DMS53 (cell line): ENCODE measurements at places on chromosomes 4 and X.

DNA sequence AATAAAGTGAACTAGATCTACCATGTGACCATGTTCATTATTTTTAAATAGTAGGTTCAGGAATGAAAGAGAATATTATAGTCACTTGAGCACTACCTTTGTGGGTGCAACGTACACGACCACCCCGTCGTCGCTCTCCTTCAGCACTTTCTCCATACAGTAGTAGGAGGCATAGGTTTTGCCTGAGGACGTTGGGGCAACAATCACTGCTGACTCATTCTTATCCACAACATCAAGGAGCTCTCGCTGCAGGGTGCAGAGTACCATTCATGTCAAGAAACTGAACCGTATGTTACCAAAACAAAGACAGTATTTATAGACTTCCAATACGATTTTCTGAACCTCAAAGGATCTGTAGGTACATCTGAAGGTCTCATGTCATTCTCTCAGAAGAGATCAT lies 44.7 kb downstream of the DDX60 start:
- no peak for DNase-seq

- DNase-seq = no peak
These were observed 11.0 kb downstream of the EREG start for GRCh38 chr4:74375824-74376426.

GRCh38 chrX:131816551-131817136 lies 206.5 kb upstream of the STK26 start:
- DNase-seq = no peak

GRCh38 chr4:159871141-159871540 lies 768.3 kb downstream of the RAPGEF2 start:
- DNase-seq = no peak

GRCh38 chrX:16096141-16096540 lies 27.2 kb upstream of the GRPR start:
- no peak for DNase-seq

DNA sequence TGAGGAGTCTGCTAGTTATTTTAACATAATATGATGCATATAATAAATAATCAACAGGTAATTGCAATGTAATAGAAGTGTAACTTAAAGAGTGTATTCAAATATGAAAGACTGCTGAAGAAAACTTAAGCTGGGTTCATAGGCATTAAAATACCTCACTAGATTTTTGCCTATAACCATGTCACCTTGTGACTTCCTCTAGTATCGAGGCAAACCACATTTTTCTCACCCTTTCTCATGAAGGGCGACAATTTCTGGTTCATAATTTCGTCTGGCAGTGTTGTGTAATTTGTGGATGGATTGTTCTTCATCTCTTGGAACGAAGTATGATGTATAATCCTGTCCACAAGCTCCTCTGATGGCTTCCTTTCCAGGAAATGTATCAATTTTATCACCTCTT lies 16.0 kb downstream of the SULT1E1 start:
- no peak for DNase-seq

DNA sequence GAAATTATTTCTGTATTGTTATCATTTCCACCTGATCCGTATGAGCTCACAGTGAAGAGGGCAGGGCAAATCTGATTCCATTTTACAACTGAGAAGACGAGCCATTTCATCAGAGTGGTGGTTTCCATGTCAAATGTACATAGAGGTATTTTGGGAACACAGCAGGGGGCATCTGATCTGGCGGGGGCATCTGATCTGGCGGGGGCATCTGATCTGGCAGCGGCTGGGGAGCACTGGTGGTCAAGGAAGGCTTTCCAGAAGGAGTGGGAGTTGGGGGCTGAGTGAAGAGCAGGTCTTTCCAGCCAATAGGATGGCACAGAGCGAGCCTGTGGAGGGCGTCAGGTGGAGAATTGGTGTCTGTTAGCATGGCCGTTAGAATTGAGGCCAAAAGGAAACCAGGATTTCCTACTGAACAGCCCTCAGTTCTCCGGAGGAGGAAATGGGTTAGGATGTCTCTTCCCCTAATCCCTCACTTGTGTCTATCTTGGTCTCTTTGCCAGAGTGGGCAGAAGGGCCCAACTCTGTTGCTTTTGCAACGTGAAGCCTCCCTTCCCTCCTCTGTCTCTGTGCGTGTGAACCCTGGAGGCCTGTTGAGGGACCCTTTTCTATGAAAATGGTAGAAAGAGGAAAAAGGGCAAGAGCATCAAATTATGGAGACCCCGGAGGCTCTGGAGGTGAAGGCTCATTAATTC lies 41.3 kb downstream of the RHOH start:
- no peak for DNase-seq

- DNase-seq = no peak
These were observed 203.6 kb upstream of the MAMLD1 start for GRCh38 chrX:150159537-150159936.

- DNase-seq = no peak
These were observed 207.8 kb downstream of the ANTXR2 start for GRCh38 chr4:79865201-79865597.

DNA sequence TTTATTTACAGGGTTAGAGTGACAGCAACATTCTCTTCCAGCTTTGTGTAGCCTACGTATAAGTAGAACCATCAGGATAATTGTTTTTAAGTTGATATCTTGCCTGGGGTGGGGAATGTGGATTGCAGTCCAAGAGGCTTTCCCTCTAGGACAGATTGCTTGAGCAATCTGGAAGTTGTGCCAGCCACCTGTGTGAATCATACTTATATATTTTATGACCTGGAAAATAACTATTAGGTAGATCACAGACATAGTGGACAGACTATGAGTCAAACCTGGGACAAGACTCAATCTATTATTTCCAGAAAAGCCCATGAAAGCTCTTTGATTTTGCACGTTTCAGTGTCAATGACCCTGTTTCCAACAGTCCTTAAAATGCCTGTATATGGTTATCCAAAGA lies 98.9 kb downstream of the TLL1 start:
- no peak for DNase-seq

- no peak for DNase-seq
These were observed 380.5 kb upstream of the IGFBP7 start for GRCh38 chr4:57490520-57491255.

GRCh38 chr4:103099691-103100392 lies at the start of gene BDH2:
BDH2 (minus strand) TSS chr4:103099834; CDS start chr4:103096254, 3,580 bp downstream.
- DNase-seq = peak; percentile 88

- no peak for DNase-seq
These were observed 1811.2 kb upstream of the PCDH10 start for GRCh38 chr4:131337936-131338335.

- DNase-seq = no peak
These were observed 125.0 kb downstream of the ARHGAP6 start for GRCh38 chrX:11540532-11541377.

- no peak for DNase-seq
These were observed 22.1 kb downstream of the UBE2K start for GRCh38 chr4:39719804-39720580.

DNA sequence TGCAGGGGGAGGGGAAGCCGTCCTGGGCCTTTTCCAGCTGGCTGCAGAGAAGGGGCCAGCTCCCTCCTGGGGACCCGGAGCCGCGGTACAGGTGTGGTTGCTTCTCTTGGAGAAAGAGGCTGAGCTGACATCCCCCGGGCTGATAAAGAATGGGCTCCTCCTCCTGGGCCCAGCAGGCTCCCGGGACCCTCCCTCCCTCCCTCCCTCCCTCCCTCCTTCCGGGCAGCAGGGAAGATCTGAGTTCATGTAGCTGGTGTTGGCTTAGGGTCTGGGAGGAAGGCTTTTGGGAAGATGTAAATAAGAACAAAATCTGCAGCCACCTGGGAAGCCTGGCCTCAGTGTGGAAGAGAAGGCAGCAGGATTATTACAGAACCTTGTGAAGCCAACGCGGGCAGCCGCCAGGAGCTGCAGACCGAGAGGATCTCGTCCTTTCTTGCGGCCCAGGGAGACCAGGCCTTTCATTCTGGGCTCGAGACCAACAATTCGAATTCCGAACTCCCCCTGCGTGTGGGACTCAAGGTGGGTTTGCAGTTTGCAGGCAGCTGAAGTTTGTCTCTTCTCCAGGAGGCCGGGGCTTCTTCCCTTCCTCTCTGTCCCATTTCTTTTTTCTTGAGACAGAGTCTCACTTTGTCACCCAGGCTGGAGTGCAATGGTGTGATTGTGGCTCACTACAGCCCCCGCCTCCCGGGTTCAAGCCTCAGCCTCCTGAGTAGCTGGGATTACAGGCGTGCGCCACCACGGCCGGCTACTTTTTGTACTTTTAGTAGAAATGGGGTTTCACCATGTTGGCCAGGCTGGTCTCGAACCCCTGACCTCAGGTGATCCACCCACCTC lies at the start of gene PLCXD1:
Gene PLCXD1, plus strand, starts transcription at position 216 of the 834 bp plus-strand sequence. CDS start 2,807 bp downstream, outside the sequence.
- no peak for DNase-seq

- DNase-seq = peak; percentile 28
These were observed 56.8 kb downstream of the RBPJ start for GRCh38 chr4:26377328-26378311.

- DNase-seq = peak; percentile 78
These were observed 314.9 kb upstream of the DIPK2B start for GRCh38 chrX:45515262-45516215.

DNA sequence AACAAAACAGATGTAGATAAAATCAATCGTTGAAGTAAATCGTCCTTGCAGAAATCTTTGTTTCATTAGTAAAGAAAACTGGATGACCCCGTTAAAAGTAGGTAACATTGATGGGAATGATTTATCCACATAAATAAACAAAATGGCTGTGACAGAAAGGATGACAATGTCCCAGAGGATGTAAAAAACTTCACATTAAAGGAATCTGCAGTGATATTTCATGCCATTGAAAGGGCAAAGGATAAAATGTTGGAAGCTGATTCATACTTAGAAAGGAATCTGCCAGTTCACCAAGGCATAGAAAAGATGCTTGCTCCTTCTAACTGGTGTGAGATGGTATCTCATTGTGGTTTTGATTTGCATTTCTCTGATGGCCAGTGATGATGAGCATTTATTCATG lies 24.2 kb upstream of the EPGN start:
- no peak for DNase-seq

GRCh38 chrX:20061855-20062254 lies 54.9 kb downstream of the MAP7D2 start:
- peak; percentile 5 for DNase-seq

GRCh38 chr4:168876106-168876505 lies 133.9 kb downstream of the CBR4 start:
- DNase-seq = no peak

DNA sequence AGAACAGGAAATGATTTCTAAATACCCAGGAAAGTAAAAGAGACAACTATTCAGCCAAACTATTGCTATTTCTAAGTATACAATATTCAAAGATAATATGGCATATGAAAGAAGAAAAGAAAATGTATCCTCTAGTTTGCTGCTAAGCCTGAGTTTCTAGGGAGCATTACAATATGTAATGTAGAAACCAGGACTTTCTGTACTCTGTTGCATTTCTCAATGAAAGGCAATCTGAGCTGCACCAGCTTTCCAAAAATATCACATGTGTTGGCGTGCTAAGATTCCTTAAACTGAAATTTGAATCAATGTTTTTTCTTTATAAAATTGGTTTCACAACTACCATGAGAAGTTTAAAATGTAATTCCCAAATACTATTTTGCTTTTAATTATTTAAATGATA lies 129.6 kb downstream of the ANK2 start:
- DNase-seq = no peak

- no peak for DNase-seq
These were observed 1222.4 kb upstream of the AGA start for GRCh38 chr4:178664621-178665020.

- DNase-seq = no peak
These were observed 1573.6 kb downstream of the TECRL start for GRCh38 chr4:62835631-62836030.

DNA sequence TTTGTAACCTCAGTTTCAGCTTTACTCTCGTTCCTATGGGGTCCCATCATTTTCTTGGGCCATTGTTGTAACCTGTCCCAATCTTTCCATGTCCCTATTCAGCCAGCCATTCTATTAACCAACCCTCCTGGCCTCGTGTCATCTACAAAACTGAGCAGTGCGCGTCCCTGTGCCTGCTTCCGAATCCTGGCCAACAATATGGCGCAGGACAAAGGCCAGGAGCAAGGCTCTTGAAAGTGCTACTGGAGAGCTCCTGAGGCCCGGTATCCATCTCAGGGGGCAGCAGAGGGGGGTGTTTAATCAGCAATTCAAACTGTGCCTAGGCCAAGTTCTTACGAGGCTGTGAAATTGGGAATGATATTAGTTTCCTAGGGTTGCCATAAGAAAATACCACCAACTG lies 41.2 kb upstream of the APLN start:
- no peak for DNase-seq

- DNase-seq = no peak
These were observed 247.0 kb upstream of the NDST4 start for GRCh38 chr4:115360431-115360830.

GRCh38 chr4:74671080-74671698 lies 123.1 kb downstream of the BTC start:
- peak; percentile 84 for DNase-seq

DNA sequence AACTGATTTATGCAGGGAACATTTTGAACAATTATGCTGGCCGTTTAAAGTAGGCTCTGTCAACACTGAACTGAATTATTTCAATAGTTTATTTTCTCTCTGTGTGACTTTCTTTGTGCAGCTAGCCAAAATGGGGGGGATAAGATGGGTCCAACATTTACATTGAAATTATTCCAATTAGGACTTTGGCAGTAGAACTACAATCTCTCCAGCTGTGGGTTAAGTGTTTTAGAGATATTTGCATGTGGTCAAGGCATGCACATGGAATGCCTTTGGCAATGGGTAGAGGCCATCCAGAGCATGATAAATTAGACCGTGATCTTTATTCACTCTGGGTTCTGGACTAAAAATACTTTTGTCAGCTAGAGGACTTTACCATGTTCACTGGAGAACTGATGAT lies 107.9 kb upstream of the ELOVL6 start:
- DNase-seq = no peak

- DNase-seq = no peak
These were observed 34.9 kb downstream of the ACSL1 start for GRCh38 chr4:184790826-184791225.

- no peak for DNase-seq
These were observed 204.5 kb upstream of the IGFBP7 start for GRCh38 chr4:57314636-57315035.

DNA sequence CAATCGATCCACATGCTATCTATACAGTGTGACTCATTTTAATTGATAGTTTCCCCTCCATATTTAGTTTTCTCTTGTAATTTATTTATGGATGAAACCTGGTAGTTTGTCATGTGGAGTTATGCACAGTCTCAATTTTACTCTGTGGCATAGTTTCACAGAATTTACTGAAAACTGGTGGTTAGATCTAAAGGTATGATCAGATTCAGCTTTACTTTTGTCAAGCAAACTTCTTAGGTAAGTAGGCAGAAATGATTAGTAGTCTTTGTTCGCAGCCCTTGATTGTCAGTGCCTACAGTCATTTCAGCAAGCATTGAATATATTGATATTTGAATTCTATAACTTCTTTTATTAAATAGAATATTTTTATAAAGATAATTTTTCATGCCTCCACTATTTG lies 2.5 kb downstream of the ADD1 start:
- DNase-seq = no peak

- peak; percentile 3 for DNase-seq
These were observed 343.7 kb upstream of the TRAM1L1 start for GRCh38 chr4:117429061-117429460.
